ENCODE measurements at places on chromosomes 5 and 9. TPM values are rescaled to one million over a fixed set of nuclear protein-coding genes. Genes with fewer than 3 reads are reported as not detected.

DNA sequence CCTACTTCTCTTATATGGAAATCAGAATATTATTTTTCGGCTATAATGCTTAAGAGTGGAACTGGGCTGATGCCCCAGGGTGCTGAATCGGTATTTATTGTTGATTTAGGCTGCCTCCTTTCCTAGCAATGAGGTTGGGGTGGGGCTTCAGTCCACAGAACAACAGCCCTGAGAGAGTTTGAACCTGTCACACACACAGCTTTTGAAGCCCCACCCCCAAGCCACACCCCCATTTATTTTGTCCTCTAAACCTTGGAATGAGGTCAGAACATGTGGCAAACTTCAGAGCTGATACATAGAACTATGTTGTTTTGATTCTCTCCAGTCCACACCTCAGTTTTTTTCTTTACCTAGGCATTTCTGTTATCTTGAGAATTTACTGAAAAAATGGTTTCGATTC lies 51.7 kb upstream of the CAMK4 start:
- no peak for DNase-seq
- H3K27ac ChIP-seq = no peak overlapping the region
- H3K36me3 ChIP-seq = peaks cover 2% of the 10 kb centered on the region
- no peaks in the 10 kb centered on the region for H3K4me1 ChIP-seq
- H3K4me3 ChIP-seq = no peak overlapping the region

Gene IL9
- 2.0 TPM for total RNA-seq

Gene TNFSF15
- 1.5 TPM for total RNA-seq

DNA sequence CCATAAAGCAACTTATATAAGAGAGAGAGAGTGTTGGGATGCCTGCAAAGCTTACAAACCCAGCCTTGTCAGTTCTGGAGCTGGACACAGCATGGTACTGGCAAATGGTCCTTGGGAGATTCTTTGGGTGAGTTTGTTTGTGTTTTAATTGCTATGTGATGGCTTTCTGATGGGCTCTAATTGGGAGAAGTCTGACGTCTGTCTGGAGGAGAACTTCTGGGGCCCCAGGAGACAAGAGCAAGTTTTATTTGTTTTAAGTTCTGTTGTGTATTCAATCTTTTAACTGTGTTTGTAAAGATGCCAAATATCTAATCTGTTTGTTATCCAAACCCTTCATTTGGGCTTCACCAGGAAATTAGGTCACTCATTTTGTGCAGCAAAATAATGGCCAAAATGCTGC lies 50.3 kb upstream of the AFAP1L1 start:
- no peaks in the 10 kb centered on the region for H3K4me1 ChIP-seq
- no peak overlapping the region for H3K27ac ChIP-seq
- DNase-seq = no peak
- peaks cover 3% of the 10 kb centered on the region for H3K27me3 ChIP-seq

GRCh38 chr9:131323629-131324028 lies 34.1 kb downstream of the PLPP7 start:
- H3K27me3 ChIP-seq = peaks cover 4% of the 10 kb centered on the region
- no peak overlapping the region for H3K4me3 ChIP-seq
- DNase-seq = no peak
- H3K27ac ChIP-seq = no peak overlapping the region
- no peaks in the 10 kb centered on the region for H3K36me3 ChIP-seq

Gene IGFBPL1
- not detected for total RNA-seq

- H3K36me3 ChIP-seq = peaks cover 59% of the 10 kb centered on the region
- H3K27ac ChIP-seq = peak overlapping the region; percentile 64
- no peaks in the 10 kb centered on the region for H3K27me3 ChIP-seq
Measured at GRCh38 chr5:171405615-171406014, 13.8 kb upstream of the FGF18 start.

DNA sequence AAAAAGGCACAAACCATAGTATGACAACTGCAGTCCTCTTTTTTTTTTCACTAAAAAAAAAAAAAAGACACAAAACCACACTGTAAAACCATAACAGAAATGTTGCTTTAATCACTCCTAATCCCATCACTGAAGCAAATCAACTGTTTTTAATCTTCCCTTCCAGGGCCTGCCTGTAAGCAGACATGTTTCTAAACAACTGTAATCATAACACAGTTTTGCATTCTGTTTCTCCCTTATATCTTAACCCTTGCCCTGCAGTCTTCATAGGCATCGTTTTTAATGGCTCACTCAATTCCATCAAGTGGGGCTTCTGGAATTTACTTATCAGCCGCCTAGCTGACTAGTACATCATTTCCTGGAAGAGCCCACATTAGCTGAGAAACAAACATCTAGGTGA lies 111.0 kb upstream of the SLC25A48 start:
- H3K36me3 ChIP-seq = no peaks in the 10 kb centered on the region
- H3K27me3 ChIP-seq = no peaks in the 10 kb centered on the region
- DNase-seq = no peak

Gene LCNL1
- not detected for total RNA-seq

Gene CDC23
- 50.4 TPM for total RNA-seq

DNA sequence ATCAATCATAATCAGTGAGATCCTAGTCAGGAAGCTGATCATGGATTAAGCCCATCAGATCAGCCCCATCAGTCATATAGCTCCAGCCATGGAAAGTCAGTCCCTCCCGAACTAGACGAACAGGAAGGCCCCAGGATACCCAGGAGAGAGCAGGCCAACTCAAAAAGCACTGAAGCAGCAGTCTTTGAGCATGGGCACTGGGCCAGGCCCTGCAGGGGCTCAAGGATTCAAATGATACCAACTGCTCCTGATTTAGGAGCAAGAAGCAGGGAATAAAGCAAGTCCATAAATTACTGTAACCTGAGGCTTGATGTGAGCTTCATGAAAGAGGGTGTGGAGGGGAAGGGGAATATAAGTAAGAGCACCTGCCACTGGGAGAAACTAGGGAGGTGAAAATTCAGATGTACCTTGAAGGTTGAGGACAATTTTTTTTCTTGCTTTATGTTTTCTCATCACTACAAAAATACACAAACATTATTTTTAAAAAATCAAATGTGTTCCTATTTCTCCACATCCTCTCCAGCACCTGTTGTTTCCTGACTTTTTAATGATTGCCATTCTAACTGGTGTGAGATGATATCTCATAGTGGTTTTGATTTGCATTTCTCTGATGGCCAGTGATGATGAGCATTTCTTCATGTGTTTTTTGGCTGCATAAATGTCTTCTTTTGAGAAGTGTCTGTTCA lies 115.2 kb downstream of the SIL1 start:
- no peaks in the 10 kb centered on the region for H3K36me3 ChIP-seq
- no peak overlapping the region for H3K4me3 ChIP-seq
- H3K4me1 ChIP-seq = peaks cover 5% of the 10 kb centered on the region
- DNase-seq = no peak
- no peak overlapping the region for H3K27ac ChIP-seq
- no peaks in the 10 kb centered on the region for H3K27me3 ChIP-seq

Gene GARIN3
- total RNA-seq = 0.31 TPM

DNA sequence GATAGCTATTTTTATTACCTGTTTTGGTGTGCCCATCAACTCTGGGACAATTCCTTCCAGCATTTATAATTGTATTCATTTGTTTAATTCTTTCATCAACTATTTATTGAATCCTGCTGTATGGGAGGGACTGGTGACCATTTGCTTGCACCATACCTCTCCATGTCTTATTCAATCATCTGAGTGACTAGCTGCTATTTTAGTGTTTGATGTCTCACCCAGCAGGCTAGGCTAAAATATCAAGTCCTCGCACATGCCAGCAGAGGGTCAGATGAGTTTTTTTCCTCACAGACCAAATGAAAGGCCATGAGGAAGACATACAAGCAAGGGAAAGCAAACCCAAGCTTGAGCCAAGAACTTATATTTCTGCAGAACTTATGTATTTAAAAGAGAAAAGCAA lies 63.9 kb downstream of the CETN3 start:
- no peak overlapping the region for H3K4me3 ChIP-seq
- no peak overlapping the region for H3K27ac ChIP-seq
- DNase-seq = no peak
- H3K4me1 ChIP-seq = no peaks in the 10 kb centered on the region
- H3K36me3 ChIP-seq = no peaks in the 10 kb centered on the region

Gene KIF4B
- 0.05 TPM for total RNA-seq

Gene BARHL1
- total RNA-seq = not detected

GRCh38 chr5:3320317-3320875 lies 275.2 kb upstream of the IRX1 start:
- no peak overlapping the region for H3K27ac ChIP-seq
- no peaks in the 10 kb centered on the region for H3K36me3 ChIP-seq
- no peaks in the 10 kb centered on the region for H3K4me1 ChIP-seq
- H3K27me3 ChIP-seq = no peaks in the 10 kb centered on the region
- DNase-seq = no peak
- H3K4me3 ChIP-seq = no peak overlapping the region

Gene RRAGA
- total RNA-seq = 56.8 TPM

Gene BRD9
- total RNA-seq = 77.8 TPM

- no peak overlapping the region for H3K4me3 ChIP-seq
- no peaks in the 10 kb centered on the region for H3K36me3 ChIP-seq
Measured at GRCh38 chr5:98735806-98736507, 37.5 kb upstream of the RGMB start.

Gene TOR1A
- 61.3 TPM for total RNA-seq

Gene NIPBL
- total RNA-seq = 62.4 TPM

DNA sequence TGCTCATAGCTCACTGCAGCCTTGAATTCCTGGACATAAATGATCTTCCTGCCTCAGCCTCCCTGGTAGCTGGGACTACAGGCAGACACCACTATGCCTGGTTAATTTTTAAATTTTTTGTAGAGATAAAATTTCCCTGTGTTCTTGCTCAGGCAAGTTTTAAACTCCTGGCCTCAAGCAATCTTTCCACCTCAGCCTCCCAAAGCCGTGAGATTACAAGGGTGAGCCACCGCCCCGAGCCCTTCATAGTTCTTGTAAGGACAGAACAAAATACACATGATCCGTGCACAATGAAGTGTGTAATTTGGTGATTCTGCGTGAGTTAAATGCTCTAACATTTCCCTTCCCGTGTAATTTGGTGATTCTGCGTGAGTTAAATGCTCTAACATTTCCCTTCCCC lies 27.7 kb upstream of the MYO10 start:
- no peak overlapping the region for H3K27ac ChIP-seq
- no peak overlapping the region for H3K4me3 ChIP-seq
- H3K27me3 ChIP-seq = no peaks in the 10 kb centered on the region
- H3K36me3 ChIP-seq = no peaks in the 10 kb centered on the region
- no peaks in the 10 kb centered on the region for H3K4me1 ChIP-seq

DNA sequence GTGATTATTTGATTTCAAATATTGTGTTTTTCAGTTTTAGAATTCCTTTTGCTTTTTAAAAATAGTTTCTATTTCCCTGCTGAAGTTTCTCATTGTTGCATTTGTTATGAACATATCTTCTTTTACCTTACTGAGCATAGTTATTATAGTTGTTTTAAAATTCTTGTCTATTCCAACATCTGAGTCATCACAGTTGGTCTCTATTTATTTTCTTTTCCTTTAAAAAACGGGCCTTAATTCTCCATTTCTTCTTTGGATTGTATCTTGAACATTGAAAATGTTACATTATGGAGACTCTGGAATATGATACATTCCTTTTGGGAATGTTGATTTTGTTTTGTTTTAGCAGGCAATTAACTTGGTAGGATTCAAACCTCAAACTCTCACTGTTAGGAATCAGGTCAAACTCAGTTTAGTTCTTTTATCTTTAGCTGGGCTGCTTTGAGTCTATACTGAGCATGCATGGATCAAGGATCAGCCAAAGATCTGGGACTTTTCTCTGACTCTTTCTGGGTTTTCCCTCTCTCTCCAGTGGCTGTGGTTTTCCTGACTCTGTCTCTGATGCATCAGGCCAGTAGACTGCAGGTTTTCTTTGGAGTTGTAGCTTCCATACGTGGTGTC lies 70.3 kb downstream of the TEK start:
- peaks cover 2% of the 10 kb centered on the region for H3K27me3 ChIP-seq
- H3K36me3 ChIP-seq = no peaks in the 10 kb centered on the region
- H3K4me1 ChIP-seq = no peaks in the 10 kb centered on the region
- DNase-seq = no peak

Gene HRCT1
- total RNA-seq = not detected

DNA sequence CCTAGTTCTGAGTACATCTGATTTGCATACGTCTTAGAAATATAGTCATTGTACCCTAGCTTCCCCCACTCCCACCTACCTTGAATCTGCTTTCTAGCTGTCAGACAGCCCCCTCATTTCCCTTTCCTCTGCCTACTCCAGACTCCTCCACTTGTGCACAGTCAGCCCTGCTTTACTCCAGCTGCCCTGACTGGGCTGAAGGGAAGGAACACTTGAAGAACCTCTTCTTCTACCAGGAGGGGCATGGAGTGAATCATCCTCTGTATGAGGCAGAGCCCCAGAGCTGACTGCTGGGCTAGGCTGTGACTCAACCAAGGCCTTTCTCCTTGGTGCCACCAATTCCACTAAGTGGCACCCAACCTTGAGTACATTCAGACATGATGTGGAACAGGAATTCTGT lies 18.1 kb upstream of the ZFR start:
- H3K27me3 ChIP-seq = peaks cover 8% of the 10 kb centered on the region
- no peak overlapping the region for H3K4me3 ChIP-seq

Gene LCN12
- total RNA-seq = 1.8 TPM

Gene TPPP
- total RNA-seq = not detected

DNA sequence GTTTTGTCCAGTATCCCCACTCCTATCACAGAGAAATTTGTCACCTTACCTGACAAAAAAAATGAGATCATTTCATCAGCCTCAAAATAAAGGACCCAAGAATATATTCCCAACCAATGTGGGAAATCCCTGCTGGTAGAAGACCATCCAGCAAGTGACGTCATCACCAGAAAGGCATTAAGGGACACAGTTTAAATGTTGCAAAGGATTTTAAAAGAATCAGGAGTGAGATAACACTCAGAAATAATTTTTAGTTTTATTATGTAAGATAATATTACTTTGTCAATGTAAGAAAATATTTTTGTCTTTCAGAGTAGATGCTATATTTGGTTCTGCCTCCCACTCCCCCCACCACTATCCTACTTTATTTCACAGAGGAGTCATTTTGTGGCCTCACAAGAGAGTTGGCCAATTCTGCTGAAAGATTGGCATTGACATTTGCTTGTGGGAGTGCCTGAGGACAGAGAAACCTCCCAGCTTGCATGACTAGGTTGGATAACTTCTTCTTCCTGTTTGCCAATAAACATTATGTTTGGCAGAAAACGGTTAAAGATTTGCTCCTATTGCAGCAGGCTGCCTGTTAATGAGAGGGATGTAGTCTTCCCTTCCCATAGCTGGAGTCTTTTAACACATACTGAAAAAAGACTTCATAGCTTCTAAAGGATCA lies 288.6 kb upstream of the DAB2 start:
- H3K36me3 ChIP-seq = no peaks in the 10 kb centered on the region
- H3K27me3 ChIP-seq = peaks cover 5% of the 10 kb centered on the region
- H3K4me3 ChIP-seq = no peak overlapping the region
- no peaks in the 10 kb centered on the region for H3K4me1 ChIP-seq
- no peak for DNase-seq
- H3K27ac ChIP-seq = no peak overlapping the region

GRCh38 chr9:121326130-121326838 lies 43.8 kb downstream of the STOM start:
- H3K27ac ChIP-seq = no peak overlapping the region
- H3K27me3 ChIP-seq = no peaks in the 10 kb centered on the region
- no peak overlapping the region for H3K4me3 ChIP-seq
- DNase-seq = no peak
- peaks cover 15% of the 10 kb centered on the region for H3K4me1 ChIP-seq
- peaks cover 11% of the 10 kb centered on the region for H3K36me3 ChIP-seq

- H3K27me3 ChIP-seq = no peaks in the 10 kb centered on the region
- H3K4me1 ChIP-seq = no peaks in the 10 kb centered on the region
- H3K4me3 ChIP-seq = no peak overlapping the region
- H3K36me3 ChIP-seq = no peaks in the 10 kb centered on the region
Measured at GRCh38 chr9:80691229-80691628, 998.1 kb downstream of the TLE1 start.

Data from activated T-helper 1 cell treated with anti-CD3 and anti-CD28 coated beads, Interleukin-12 subunit alpha, Interleukin-12 subunit beta, Interleukin-2, Interleukin-4 antibody, amounts not matched to agents 30 ng/mL and 10 ng/mL and 1 ng/mL, durations not matched to agents 14 hours and 24 hours and 36 hours (primary cell).